ENCODE measurements at places on chromosomes 16 and 17.

- DNase-seq, result no peak
Observed at GRCh38 chr16:87744750-87745514, 20.9 kb downstream of the KLHDC4 start.

DNA sequence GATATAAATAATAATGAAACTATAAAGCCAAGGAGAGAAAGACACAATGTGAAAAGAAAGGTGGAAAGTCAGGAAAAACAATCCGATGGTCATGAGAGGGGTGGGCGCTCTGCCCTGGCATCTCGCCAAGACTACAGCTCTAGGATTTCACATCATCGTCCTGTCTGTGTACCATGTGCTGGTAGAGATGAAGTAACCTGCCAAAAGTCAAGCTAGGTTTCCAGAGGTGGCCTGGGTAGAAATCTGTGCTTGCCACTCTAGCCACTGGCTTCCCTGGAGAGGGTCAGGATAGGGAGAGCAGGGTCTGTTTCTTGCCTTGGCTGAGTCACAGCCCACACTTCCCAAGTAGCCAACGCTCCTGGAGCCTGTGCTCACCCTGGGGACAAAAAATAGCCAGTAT, 31.0 kb upstream of the TRAP1 start:
- DNase-seq, result no peak

DNA sequence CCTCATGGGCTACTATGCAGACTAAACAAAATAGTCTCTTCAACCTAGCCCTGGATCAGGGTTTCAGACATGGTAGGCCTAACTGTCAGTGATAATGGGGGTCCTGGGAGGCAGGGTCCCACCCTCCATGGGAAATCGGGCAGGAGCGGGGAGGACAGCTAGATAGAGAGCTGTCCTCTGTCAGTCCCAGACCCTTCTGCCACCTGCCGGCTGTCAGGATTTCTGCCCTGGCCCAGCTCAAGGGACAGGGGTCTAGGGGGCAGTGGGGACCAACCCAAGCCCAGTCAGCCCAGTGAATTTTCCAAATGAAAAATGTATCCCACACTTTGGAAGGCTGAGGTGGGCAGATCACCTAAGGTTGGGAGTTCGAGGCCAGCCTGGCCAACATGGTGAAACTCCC, 5.3 kb downstream of the CA7 start:
- no peak for DNase-seq

DNA sequence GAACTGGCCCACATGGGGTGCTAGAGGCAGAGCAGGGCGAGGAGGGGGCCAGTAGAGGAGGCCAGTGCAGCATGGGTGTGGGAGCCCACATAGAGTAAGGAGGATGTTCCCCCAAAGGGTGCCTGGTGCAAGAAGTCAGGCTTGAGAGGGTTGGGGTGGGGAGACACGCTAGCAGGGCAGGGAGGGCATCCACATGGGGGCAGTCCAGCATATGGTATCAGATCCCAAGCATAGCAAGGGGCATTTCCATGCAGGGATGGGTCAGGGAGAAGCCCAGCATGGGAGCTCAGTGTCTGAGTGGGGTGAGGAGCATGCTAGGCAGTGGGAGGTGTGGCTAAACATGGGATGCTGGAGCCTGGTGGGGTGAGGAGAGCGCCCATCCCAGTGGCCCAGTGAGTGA, 213.7 kb downstream of the COPRS start:
- no peak for DNase-seq

DNA sequence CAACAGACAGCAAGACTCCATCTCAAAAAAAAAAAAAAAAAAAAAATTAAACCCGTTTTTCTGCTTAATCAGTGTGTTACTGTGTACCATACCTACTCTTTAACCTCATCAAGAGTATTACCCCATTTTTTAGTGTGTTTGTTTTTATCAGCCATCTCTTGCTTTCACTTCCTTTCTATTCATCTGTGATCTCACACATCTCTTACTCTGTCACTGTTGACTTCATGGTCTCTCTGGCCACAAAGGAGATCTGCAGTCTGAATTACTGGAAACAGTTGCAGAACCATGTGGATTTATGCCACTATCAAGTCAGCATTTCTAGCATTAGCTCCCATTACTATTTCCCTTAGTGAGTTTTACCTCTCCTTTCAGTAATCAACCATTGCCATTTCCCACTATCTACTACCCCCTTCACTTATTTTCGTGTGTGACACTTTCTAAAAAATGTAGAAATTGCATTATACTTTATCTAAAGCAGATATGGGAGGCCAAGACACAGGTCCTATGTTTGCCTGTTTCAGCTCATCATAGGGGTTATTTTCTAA, 20.1 kb downstream of the NDEL1 start:
- DNase-seq, result no peak
